ENCODE measurements at places on chromosomes 13 and 19.

DNA sequence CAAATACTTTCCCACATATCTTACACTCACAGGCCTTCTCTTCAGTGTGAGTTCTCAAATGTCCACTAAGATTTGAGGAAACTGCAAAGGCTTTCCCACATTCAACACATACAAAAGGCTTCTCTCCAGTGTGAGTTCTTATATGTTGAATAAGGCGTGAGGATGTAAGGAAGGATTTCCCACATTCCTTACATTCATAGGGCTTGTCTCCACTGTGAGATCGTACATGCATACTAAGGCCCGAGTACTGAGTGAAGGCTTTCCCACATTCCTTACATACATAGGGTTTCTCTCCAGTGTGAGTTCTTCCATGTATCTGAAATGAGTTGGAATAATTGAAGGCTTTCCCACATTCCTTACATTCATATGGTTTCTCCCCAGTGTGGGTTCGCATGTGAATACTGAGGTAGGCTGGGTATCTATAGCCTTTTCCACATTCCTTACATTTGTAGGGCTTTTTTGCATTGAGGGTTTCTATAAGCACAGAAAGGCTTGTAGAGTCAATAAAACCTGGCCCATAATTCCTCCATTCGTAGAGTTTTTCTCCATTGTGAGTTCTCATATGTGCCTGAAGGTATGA is 9.6 kb downstream of the ZNF426 start:
- DNase-seq, result no peak

GRCh38 chr13:51797664-51798488 is 6.1 kb downstream of the DHRS12 start:
- DNase-seq, result no peak

DNA sequence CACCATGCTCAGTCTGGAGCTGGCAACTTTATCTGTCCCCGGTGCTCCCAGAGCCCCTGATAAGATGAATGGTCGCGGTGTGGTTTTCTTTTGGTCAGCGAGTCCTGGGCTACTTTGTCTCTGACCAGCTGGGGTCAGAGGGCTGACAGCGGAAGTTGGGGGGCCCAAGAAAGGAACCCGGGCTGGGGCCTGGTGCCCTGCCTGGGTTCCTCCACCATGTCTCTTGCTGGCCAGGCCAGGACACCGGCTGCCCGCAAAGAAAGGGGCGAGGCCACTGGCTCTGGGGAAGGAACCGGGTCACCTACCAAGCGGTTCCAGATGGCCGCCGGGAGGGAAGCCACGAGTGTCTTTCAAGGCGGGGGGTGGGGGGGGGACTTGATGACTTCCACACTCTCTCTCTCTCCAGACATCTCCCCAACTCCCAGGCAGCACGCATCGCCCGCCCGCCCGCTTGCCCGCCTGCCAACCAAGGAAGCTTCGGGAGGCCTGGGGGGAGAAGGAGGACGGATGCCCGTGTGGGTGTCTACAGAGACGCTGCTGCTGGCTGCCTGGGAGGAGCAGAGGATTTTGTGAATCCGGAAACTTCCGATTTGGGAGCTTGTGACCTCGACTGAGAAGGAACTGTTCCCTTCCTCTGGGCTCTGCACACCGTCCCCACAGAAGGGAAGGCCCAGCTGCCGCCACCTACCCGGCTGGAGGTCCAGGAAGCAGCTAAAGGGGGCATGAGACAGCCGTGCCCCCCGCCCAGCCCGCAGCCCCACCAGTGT is 1.1 kb downstream of the PIP5K1C start:
- peak; percentile 72 for DNase-seq

- peak; percentile 80 for DNase-seq
Measured at GRCh38 chr19:14432791-14433553, at the start of gene PKN1. Gene PKN1, plus strand, starts transcription at chr19:14433306. Its CDS starts 216 bp downstream, at chr19:14433522.

DNA sequence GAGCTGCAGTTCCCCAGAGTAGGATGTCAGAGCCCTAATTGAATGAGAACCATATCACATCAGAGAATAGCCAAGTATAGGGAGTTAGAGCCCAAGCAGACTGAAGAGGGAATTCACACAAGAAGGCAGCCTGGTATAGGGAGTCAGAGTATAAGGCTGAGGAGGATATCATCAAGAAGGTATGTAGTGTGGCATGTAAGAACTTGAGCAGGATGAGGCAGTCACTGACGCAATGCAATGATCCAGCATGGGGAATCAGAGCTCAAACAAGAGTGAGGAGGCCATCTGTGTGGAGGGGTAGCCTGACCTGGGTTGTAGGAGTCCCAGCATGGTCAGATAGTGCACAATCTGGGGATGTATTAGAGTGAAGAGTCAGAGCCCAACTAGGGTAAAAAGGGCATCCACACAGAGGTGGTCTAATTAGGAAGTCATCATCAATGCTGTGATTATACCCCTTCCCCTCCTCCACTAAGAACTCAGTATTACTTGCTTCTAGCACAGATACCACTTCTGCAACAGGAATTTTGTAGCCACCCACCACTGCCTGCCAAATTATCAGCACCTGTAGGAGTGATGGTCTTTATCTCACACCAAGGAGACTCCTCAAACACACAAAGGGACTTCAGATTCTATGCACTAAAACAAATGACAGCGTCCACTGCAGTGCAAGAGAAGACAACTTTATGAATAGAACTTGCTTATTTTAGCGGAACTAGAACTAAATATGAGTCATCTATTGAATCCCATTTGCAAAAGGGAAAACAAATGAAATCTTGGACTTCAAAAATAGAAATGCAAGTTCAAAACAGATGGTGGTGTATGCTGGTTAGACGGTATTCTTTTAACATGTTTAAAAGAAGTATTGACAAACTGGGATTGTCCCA is 107.2 kb downstream of the FNDC3A start:
- DNase-seq, result no peak

DNA sequence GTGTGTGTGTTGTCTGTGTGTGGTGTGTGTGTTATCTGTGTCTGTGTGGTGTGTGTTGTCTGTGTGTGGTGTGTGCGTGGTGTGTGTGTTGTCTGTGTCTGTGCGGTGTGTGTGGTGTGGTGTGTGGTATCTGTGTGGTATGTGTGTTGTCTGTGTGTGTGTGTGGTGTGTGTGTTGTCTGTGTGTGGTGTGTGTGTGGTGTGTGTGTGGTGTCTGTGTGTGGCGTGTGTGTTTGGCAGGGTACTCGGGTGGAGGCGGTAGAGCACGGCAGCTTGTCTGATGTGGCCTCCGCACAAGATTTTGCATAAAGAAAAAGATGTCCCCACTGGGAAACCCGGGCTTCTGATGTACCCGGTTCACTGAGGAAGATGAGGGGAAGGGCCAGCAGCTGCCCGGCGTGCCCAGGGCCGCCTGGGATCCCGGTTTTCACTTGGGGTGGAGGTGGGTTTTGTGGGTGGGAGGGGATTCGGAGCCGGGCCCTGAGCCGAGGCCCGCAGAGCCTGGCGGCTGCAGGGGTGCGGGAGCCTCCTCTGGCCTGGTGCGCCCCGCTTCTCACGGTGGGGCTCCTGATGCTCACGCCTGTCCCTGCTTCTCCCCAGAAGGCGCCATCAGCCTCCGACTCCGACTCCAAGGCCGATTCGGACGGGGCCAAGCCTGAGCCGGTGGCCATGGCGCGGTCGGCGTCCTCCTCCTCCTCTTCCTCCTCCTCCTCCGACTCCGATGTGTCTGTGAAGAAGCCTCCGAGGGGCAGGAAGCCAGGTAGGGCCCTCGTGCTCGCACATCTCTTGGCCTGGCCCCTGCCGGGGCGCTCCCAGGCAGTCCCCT is 21.2 kb downstream of the HDGFL2 start:
- no peak for DNase-seq
